T-helper 2 cell (primary cell): ENCODE measurements at places on chromosomes 16 and 17.

- DNase-seq, result no peak
Observed at GRCh38 chr17:58310511-58311428, 17.8 kb downstream of the TSPOAP1 start.

GRCh38 chr16:85330694-85331188 lies 218.5 kb upstream of the CIBAR2 start:
- DNase-seq, result no peak

DNA sequence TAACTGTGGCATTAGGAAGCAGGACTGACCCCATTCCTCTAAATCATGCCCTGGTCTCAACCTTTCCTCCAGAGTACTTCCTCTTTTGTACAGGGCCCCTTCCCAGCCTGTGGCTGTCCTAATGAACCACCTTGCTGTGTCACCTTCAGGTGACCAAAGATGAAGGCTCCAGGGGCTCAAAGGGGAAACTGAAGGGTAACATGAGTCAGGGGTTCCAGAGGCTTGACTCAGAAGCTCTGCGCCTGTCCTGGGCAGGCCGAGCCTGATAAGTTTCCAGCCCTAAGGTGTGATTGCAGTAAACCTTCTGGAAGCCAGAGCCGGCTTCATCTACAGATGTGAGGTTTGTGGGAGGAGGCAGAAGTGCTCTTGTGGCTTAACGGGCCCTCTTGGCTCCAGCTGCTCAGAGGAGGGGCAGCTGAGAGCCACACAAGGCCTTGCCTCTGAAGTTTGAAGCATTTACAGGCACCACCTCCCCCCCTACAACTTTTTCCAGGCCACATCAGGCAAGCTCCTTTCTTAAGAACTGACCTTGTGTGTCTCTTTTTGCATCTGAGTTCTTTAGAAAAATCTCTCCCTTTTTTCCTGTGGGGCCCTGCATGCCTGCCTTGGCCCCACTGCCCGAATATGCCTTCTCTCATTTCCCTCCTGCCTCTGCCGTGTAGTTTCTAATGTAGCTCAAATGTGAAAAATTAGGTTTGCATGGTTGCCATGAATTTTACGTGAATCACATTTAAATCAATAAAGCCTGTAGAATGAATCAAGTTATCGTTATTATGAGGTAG lies 149.9 kb downstream of the CLEC16A start:
- DNase-seq, result peak; percentile 38

DNA sequence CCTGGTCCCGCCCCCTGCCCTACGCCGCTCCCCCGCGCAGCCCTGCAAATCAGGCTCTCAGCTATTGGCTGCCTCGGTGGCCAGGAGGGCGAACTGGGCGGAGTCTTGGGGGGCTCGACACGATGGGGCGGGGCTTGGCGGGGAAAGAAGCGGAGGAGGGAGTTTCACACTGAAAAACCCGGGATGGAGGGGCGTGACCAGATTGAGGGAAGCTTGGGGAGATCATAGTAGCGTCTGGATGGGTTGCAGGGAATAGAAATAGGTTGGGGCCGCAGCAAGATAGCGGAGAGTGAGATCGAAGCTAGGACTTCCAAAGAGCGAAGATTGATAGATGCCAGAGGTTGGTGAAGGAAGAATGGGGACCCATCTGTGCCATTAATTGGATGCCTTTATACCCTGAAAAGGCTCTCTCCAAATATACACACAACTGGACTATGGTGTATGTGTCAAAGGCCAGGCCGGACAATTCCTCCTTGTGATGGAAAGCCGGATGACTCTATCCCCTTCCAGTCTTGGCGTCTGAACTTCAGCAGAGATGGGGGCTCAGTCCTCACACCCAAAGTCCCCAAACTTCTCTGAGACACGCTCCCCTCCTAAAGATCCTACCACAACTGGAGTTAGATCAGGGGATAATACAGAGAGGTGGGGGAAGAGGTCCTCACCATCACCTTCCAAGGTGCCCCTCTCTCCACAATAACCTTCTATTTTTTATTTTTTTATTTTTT lies 376 bp upstream of the STAC2 start:
- DNase-seq, result no peak

GRCh38 chr17:7856011-7856810 lies 1.1 kb downstream of the NAA38 start:
- no peak for DNase-seq

DNA sequence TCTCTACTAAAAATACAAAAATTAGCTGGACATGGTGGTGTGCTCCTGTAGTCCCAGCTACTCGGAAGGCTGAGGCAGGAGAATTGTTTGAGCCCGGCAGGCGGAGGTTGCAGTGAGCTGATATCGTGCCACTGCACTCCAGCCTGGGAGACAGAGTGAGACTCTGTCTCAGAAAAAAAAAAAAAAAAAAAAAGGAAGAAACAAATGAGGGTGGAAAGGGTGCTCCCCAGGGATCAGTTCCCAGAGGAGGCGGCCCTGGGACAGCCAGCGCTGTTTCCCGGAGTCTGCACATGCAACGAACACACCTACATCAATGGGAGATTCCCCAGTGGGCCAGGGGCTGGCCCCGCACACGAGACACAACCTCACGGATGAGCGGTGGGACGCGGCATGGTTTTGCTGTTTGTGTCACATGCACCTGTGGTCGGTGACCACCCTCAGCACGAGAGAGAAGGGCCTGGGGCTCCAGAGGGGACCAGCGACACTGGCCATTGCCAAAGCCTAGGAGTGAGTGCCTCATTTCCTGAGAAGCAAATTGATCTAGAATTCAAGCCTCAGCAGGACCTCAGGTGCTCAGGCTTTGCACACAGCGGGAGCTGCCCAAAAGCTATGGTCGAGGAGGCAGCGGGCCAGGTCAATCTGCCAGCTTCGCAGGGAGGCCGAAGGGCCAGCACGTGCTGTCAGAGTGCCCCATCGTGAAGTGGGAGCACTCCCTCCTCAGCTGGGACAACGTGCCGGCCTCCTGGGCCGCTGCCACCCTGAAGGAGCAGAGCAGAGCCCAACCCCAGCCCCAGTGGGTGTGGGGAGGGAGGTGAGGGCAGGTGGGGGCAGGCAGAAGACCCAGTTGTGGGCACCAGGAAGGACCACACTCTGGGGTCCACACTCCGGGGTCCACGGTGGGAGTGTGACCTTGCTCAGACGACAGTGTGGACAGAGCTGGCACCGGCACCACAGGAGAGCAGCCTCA lies 13.8 kb upstream of the WDR45B start:
- no peak for DNase-seq

DNA sequence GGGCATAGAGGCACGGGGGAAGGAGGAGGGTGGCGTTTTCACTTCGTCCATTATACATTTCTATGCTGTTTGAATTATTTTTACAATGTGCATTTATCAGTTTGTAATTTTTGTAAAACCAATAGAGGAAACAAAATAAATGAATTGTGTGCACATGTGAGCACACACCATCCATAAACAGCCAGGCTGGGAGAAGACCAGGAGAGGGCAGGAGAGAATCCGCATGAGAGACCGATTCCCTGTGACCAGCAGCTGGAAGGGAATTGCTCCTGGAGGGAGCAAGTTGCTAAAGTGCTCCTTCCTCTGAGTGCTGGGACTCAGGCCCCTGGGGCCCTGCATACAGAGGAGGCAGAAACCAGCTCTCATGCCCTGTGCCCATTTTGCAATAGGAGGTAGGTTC lies 126.0 kb downstream of the ABCC12 start:
- DNase-seq, result no peak

DNA sequence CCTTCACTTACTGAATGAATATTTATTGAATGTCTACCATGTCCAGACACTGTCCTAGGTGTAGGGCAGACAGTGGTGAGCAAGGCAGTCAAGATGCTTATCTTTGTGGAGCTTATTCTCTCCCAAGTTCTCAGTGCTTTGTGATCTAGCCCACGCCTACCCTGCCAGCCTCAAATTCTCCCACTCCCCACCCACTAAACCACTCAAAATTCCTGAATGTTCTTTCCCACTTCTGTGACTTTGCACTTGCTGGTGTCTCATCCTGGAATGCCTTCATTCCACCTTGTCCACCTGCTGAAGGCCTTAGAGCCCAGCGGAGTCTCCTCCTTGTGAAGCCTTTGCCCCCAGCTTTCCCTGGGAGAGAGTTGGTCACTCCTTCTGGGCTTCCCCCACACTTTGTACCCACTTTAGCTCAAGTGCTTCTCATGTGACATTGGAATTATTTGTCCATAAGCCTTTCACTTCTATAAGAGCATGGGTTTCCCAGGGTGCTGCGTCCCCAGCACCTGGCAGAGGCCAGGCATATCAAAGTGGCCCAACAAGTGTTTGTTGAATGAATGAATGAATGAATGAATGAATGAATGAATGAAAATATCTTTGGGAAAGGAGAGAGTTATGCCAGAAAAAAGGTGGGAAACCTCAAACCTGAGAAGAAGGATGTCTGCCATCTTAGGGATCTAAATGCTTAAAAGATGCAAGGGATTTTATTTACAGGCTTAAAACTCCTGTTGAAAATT lies 23.0 kb downstream of the CCDC182 start:
- DNase-seq, result no peak

GRCh38 chr16:62548095-62548494 lies 511.9 kb upstream of the CDH8 start:
- no peak for DNase-seq

GRCh38 chr16:55048745-55049144 lies 118.1 kb downstream of the IRX5 start:
- DNase-seq, result no peak

DNA sequence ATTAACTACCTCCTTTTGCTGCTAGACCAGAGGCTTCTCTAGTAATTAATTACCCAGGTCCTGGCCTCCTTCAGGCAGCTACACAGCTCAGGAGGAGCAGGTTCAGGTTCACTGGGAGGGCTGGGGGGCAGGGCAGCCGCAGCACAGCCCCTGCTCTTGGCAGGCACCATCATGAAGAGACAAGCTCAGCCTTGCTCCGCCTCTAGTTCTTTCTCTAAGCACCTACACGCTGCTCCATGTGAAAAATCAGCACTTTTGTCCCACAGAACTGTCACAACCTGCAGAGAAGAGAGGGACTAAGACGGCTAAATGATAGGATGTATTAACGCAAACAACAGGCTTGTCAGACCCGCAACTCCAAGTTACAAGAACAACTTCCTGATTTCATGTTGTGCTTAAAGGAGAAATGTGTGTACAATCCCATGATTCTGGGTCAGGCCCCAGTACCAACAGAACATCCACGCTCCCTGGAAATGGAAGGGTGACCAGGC lies 53.4 kb downstream of the GRB2 start:
- no peak for DNase-seq

- no peak for DNase-seq
Observed at GRCh38 chr16:5852151-5852550, 754.6 kb upstream of the EEF2KMT start.

- no peak for DNase-seq
Observed at GRCh38 chr16:66296591-66296990, 69.9 kb upstream of the CDH5 start.
